ENCODE measurements at places on chromosomes 16 and 17.

- DNase-seq: peak; percentile 13
Observed at GRCh38 chr17:37273409-37274051, 102.3 kb upstream of the C17orf78 start.

DNA sequence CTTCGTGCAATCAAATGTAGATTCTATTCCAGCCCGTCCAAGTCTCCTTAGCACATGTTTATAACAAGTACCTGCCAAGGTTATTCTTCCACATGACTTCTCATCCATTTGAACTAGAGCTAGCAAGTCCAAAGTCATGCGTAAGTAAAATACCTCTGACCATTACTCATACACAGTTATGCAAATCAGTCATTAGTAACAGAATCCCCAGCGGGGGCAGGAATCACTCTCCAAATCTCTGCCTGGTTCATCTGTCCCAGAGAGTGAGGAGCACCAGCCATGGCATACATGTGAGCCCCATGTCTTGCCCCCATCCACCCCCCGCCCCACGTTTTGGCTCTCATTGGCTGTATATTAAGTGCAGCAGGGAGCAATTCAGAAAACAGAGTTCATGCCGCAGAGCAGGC lies 27.7 kb downstream of the SRL start:
- DNase-seq: peak; percentile 89

DNA sequence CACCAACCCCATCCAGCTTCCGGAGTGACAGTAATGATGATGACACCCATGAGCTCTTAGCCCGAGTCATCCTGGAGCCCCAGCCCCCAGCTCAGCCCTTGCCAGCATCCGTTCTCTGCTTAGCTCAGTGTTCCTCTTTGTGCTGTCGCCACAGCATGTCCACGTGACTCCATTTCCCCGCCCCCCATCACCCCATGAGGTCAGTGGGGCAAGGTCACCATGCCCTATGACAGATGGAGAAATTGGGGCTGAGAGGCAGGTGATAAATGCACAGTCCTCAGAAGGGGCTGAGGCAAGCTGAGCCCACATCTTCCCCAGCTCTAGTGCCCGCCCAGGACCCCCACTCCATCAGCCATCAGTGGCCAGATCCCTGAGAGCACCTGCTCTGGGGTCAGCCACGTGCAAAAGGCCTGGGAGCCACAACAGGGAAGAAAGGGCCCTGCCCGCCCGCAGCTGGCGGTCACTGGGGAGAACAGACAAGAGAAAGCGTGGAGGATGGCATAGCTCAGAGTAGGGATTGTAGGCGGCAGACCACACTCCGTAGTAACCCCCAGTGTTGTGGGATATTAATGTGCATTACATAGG lies 17.1 kb downstream of the ITGB4 start:
- DNase-seq: peak; percentile 54

GRCh38 chr17:2093349-2093748 lies 38.4 kb downstream of the HIC1 start:
- no peak for DNase-seq

DNA sequence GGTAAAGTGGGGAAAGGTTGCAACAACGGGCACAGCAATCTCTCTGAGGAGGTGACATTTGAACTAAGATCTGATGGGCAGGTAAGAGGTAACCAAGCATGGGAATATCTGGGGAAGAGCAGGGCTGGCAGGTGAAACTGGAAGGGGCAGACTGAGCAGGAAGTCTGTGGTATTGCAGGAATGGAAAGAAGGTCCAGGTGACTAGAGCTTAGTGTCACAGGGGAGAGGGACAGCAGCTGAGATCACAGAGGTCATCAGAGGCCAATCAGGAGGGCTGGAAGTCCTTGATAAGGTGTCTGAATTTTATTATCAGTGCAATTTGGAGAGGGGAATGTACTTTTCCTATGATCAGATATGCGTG lies 73.3 kb upstream of the DHX40 start:
- no peak for DNase-seq

GRCh38 chr16:49778202-49778930 lies 77.5 kb downstream of the ZNF423 start:
- DNase-seq: no peak

GRCh38 chr16:3776316-3776715 lies 59.0 kb upstream of the TRAP1 start:
- DNase-seq: no peak

DNA sequence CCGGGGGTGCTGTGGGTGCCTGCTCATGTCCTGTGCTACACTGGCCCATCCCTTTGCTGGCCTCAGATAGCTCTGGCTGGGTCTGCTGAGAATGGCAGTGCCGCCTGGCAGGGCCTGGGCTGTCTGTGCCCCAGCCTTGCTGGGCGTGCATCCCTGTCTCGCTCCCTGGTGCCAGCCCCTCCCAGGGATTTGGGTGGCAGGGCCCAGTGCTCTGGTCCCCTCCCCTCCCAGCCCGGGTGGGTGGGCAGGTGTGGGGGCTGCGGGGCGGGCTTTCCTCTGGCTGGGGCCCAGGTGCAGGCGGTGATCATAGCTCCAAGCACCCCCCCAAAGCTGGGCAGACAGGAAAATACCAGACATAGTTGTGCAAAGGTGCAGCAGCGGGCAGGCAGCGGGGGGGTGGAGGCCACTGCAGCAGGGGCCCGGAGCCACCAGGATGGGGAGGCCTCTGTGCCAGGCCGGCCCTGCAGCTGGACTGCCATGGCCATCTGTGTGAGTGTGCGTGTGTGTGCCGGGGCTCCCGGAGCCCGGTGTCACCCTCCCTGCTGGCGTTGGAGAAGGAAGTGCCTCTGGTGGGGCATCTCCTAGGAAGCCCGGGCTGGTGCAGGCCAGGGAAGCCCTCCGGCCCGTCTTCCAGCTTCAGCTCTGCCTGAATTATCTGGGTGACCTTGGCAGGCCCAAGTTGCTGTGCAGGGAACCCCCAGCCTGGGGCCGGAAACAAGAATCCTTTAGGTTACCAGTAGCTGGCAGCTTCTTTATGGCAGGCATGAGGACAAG lies 7.4 kb downstream of the GLIS2 start:
- DNase-seq: no peak

DNA sequence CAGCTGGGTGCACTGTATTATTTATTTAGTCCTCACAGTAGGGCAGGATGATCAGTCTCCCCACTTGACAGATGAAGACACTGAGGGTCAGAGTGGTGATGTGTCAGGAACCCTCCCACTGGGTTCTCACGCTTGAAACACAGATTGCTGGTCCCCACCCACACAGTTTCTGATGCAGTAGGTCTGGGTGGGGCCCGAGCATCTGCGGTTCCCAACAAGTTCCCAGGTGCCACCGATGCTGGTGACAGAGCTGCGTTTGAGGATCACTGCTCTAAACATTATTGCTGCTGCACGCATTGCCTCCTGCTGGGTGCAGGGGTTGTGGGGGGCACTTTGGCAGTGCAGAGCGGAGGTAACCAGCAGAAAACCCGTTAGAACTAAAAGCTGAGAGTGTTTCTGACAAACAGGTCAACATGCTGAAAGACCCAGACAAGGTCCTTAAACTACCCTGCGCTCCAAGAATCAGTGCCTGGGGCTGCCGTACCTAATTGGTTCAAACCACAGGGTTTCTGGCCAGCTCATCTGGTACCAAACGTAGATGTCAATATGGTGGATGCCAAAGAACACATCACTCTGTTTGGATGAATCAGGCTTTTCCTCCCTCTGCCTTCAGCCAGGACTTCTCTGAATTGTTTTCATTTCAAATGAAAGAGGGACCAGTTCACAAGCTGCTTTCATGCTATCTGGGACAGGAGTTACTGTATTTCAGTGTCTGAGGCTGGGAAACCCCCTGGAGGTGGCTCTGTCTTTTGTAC lies 76.0 kb downstream of the ABCC1 start:
- DNase-seq: peak; percentile 88

- no peak for DNase-seq
Observed at GRCh38 chr16:10846213-10846998, 27.8 kb upstream of the TVP23A start.

- no peak for DNase-seq
Observed at GRCh38 chr16:80253741-80254140, 287.1 kb upstream of the DYNLRB2 start.

DNA sequence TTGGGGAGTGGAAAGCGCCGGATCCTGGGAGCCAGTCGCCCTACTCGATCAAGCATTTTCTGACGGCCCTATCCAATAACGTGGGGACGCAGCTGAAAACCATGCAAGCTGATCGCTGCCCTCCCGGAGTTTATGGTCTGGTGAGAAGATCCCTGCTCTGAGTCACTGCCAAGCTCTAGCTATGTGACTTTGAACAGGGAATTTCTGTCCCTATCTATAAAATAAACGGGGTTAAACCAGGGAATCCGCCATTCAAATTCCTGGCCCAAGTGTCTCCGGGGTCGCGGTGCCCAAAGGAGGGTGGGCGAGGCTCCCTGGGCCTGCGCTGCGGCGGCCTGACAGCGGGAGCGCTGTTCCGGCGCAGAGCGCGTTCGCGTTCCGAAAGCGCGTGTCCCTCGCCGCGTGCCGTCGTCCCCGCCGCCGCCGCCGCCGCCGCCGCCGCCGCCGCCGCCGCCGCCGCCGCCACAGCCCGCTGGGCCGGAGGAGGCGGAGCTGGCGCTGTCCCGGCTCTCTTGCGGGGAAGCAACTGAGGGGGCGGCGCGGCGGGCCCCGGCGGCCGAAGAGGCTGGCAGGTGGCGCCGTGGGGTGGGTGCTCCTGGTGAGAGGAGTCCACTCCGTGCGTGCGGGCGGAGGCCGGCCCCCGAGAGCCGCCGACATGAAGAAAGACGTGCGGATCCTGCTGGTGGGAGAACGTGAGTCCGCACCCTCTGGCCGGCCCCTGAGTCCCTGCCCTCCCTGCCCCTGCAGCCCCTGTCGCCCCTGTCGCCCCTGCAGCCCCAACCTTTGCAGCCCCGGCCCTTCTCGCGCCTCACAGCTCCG lies at the start of gene RHOT1:
Gene RHOT1, plus strand, starts transcription at position 465 of the 819 bp plus-strand sequence. Its CDS starts 191 bp downstream, at position 656.
- DNase-seq: peak; percentile 86

- DNase-seq: no peak
Observed at GRCh38 chr16:54455030-54455725, 168.6 kb upstream of the IRX3 start.

- peak; percentile 21 for DNase-seq
Observed at GRCh38 chr16:17302620-17303019, 168.1 kb downstream of the XYLT1 start.

DNA sequence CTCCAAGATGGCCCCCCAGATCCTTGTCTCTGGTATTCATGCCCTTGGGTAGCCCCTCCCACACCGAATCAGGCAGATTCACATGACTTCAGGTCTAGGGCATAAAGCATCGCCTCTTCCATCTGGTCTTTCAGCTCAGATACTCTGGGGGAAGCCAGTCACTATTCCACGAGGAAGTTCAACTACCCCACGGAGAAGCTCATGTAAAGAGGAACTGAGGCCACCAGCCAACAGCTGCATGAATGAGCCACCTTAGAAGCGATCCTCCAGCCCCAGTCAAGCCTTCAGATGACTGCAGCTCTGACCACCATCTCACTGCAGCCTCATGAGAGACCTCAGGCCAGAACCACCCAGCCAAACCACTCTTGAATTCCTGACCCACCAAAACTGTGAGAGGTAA lies 54.1 kb downstream of the SOCS3 start:
- DNase-seq: no peak

GRCh38 chr16:59886021-59886420 lies 1151.9 kb upstream of the GOT2 start:
- DNase-seq: peak; percentile 84

GRCh38 chr16:6279286-6279685 lies 1053.4 kb upstream of the RBFOX1 start:
- no peak for DNase-seq

GRCh38 chr16:11609474-11610120 lies 22.9 kb upstream of the LITAF start:
- DNase-seq: no peak

GRCh38 chr16:10575506-10576130 lies 4.8 kb downstream of the EMP2 start:
- DNase-seq: no peak

- no peak for DNase-seq
Observed at GRCh38 chr16:69395859-69396186, 10.0 kb upstream of the TERF2 start.

- peak; percentile 47 for DNase-seq
Observed at GRCh38 chr16:1674751-1675664, 3.1 kb upstream of the JPT2 start.

GRCh38 chr16:73315645-73316044 lies 267.7 kb upstream of the ZFHX3 start:
- DNase-seq: no peak

DNA sequence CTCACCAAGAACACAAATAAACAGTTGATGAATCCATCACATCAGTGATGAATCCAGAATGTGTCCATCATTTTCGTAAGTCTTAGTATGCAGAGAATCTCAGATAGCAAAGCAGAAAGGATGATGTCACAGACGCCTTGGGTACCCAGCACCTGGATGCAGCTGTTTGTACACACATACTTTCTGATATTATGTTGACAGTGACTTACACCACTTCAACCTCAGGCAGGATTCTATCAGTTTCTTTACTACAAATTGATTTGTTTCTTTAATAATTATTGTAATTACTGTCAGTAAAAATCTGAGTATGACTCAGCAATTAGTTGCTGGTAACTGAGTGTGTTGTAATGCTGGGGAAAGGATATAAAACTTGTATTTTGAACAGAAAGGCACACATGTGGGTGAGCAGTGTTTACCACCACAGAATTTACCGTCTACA lies 159.8 kb downstream of the RPTOR start:
- DNase-seq: no peak

DNA sequence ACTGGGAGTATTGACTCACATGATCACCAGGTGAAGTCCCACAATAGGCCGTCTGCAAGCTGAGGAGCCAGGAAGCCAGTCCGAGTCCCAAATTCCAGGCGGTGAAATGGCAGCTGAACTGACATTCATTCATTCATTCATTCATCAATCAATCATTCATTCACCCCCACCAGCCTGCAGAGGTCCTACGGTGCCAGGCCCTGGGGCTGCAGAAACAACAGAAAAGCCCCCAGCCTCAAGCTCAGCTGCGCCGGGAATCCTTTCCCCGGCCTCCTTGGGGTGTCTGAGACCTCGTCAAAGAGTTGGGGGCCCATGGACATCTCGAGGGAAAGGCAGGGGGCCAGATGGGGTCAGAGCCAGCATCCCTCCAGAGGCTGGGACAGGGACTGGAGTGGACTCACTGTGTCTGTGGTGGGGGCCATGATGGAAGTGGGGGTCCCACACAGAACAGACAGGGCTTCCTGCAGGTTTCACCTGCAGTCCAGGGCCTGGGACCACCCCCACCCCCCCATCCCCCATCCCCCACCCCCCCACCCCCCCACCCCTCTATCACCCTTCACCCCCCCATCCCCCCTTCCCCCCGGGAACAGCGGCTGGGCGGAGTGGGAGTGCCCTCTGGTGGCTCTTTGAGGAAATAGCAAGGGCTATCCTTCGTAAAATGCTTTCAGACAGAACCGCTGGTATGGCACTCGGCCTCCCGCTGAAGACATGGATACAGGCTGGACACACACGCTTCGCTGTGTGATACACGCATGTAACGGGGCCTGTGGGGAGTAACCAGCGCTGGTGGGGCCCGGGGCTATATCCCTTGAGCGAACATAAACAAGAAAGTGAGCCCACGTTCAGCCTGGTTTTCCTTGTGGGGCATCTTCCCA lies 8.5 kb upstream of the ZC3H18 start:
- DNase-seq: peak; percentile 63

- DNase-seq: no peak
Observed at GRCh38 chr17:50044483-50044882, 11.4 kb upstream of the ITGA3 start.
